ENCODE measurements at places on chromosomes 6 and 20.

- peak; percentile 90 for DNase-seq
Measured at GRCh38 chr6:162119341-162119740, 608.2 kb downstream of the PRKN start.

GRCh38 chr6:89716532-89716931, 78.0 kb upstream of the LYRM2 start:
- DNase-seq, result no peak

GRCh38 chr6:121688974-121689373, 253.5 kb downstream of the GJA1 start:
- no peak for DNase-seq

DNA sequence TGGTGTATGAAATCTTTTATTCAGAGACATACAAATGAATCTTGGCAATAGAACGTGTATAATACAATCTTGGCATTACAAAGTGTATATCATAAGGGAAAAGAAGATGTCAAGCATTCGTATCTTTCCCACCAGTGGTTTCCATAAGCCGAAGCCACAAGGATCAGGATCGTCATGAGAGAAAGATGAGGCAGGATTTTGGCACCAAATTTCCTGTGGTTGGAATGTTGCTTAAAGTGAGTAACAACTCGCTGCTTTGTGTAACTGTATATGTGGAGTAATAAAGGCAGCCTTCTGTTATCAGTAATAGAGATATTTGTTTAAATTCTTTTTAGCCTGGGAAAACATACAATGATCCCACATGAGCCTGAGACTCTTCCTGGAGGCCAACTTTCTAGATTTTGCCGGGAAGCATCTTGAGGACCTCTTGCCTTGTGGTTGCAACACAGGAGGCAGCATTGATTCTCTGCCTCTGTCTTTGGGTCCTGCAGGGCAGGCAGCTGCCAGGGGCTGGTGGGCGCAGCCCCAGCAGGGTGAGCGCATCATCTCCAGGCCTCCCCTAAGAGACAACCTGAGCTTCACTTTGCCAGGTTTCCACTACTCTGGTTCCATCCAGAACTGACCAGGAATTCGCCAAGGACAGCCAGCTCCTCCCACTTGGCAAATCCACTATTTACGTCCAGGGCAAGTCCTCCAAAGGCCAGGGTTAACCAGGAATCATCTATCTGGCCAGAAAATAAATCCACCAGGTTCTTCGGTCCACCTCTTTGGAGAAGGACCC, 230.9 kb upstream of the SULF2 start:
- no peak for DNase-seq

- no peak for DNase-seq
Measured at GRCh38 chr6:54621285-54621684, 225.3 kb upstream of the FAM83B start.
